Amniotic epithelial cell (primary cell): ENCODE measurements at places on chromosomes 1 and 21.

DNA sequence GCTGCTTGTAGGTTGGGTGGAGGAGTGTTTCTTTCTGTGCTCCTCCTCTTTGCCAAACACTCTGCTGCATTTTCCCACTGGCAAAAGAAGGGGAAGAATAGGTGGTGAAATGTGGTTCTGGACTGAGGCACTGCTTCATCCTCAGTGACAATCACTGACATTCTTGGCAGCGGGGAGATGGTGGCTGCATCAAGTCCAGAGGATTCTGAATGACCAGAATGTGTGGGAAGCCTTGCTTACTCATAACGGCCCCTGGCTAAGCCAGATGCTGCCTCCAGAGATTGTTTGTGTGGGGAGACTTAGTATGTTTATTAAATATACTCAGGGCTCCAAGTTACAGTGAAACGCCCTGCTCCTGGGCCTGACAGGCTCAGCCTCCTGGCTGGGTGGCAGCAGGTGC lies 160.3 kb downstream of the CACNA1E start:
- DNase-seq, result no peak

GRCh38 chr1:66433611-66434010 lies 100.3 kb upstream of the SGIP1 start:
- DNase-seq, result peak; percentile 18

DNA sequence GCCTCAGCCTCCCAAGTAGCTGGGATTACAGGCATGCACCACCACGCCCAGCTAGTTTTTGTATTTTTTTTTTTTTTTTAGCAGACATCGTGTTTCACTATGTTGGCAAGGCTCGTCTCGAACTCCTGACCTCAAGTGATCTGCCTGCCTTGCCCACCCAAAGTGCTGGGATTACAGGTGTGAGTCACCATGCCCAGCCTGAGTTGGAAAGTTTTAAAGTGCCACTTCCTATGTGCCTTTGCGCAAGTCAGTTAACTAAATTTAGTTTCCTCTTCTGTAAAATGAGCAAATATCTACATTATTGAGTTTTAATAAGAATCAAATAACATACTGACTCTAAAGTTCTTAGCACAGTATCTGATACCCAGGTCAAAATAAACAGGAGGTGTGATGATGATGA lies 12.4 kb downstream of the SLC19A2 start:
- no peak for DNase-seq

DNA sequence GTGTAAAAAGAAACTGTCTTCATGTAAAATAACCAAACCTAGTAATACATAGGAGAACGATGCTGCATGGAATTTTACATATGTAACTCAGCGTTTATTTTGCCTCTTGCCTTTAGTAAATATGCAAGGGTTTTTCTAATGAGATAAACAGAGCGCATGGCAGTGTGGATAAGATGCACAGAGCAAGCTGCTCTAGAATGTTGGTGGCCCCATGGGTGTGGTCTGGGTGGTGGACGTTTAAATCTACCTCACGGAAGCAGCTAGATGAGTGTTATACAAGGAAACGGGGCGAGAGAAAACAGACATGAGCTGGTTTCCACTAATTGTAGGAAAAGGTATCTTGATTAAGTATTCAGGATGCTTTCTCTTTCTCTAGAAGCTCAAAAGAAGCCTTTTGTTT lies 205.9 kb downstream of the DSCAM start:
- DNase-seq, result no peak

GRCh38 chr1:216670118-216670883 lies 52.9 kb downstream of the ESRRG start:
- peak; percentile 1 for DNase-seq

GRCh38 chr1:209095627-209096595 lies 487.6 kb upstream of the CAMK1G start:
- DNase-seq, result peak; percentile 88

DNA sequence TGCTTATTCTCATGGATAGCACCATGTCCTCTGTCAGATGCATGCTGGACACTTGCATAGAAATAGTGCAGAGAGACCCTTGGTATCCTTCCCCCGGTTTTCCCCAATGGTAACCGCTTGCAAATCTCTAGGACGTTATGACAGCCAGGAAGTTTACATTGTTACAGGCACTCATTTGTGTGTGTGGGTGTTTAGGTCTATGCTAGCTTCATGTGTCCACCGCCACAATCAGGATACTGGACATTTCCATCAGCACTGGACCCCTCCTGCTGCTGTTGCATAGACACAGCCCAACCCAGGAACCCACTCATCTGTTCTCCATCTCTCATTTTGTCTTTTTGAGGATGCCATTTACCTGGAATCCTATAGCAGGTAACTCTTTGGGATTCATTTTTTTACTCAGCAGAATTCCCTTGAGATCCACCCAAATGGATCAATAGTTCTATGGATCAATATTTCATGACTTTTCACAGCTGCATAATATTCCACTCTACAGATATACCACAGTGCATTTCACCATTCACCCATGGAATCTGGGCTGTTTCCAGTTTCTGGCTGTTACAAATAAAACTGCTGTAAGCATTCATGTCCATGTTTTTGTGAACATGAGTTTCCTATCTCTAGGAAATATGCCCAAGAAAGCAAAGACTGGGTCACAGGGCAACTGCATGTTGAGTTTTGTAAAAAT lies 6.6 kb upstream of the WNT9A start:
- DNase-seq, result no peak

- DNase-seq, result peak; percentile 49
Observed at GRCh38 chr1:10866321-10867093, 70.1 kb upstream of the CASZ1 start.

GRCh38 chr1:35499652-35500176 lies 57.5 kb downstream of the KIAA0319L start:
- peak; percentile 77 for DNase-seq

DNA sequence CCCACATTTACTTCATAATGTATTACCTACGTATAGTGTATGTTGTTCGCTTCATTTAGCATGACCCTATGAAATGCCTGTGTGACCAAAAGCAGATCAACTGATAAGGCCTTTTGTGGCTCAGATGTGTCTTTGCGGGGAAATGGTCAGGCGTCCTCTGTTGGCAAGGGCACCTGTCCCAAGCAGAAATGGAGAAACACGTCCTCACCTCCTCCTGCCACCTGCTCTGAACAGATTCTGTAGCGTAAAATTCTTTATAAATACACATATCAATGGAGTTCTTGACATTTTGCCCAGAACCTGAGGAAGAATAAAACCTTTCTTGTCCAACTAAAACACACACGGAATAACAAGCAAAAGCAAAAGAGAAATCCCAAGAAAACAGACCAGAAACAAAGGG lies 417.9 kb downstream of the KIF26B start:
- DNase-seq, result no peak

GRCh38 chr21:28099001-28099705 lies 893.5 kb downstream of the LTN1 start:
- no peak for DNase-seq

- peak; percentile 71 for DNase-seq
Observed at GRCh38 chr1:199472018-199472417, 555.5 kb upstream of the NR5A2 start.

DNA sequence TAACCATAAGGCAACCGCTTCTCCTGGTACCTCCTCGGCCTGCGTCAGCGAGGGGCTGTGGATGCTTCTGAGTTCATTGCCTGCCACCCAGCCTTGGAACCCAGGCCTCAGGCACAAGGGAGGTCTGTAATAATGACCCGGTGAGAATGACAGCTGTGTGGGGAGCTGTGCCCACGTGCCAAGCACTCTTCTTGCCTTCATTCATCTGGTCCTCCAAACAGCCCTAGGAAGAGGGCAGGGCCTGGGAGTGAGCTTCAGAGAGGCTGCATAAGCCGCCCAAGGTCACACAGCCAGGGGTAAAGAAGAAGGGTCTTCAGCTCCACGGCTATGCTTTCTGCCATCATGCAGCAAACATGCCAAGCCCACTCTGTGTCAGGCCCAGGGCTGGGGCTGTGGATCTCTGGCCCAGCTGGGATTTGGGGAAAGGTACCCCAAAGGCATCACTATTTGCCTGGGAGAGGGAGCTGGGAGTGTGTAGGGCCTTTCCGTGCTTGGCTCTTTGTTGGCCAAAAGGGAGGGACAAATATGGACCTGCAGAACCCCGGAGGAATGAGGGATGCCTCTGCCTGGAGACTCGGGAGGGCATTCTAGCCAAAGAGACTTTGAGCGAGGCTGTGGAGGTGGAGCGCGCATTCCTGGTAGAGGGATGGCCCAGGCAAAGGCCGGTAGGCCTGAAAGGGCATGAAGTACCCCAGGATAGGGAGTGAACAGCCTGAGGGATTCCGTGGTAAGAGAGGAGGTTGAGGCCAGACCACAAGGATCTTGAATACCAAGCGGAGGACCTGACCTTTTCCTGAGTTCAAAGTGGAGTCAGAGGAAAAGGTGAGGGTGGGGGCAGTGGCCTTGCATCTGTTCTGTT lies 10.1 kb upstream of the EDN2 start:
- DNase-seq, result peak; percentile 46

DNA sequence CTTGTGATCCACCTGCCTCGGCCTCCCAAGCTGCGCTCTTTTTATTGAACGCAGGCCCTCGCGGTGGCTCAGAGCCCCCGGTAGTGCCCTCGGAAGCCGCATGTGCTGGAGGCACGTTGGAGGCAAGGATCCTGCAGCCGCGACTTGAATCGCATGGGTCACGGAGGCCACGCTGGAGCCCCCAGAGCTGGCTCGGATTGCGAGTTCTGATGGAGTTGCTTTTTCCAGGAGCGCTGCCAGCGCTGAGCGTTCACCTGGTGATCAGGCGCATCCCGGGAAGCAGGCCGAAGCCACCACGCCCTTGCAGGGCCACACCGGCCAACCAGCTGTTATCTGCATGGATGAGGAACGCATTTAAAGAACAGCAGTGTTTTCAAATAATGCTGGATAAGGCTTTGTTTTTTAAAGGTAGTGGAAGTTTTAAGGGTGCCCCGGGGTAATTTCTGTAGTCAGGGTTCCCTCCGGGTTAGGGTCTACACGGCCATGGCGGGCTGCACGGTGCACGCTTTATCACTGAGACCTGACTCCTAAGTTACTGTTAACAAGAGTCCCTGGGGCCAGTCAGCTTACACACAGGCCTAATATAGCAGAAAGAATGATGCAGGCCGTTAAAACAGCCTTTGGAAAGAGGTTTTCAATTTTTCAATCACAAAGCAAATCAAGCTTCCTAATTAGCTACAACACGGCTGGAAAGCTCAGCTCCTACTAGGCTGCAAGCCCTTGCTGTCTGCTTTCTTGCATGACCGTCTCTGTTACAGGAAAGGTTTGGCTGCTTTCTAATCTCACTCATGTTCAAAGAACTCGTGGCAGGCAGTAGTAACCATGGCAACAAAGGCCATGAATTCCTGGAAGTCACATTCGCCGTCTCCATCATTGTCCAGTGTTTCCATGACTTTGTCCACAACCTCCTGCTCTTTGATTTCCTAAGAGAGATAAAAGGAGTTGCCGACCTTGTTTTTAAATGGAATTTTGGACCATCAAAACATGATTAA lies 6.0 kb downstream of the S100B start:
- peak; percentile 91 for DNase-seq

GRCh38 chr1:19743180-19743579 lies 56.5 kb downstream of the TMCO4 start:
- no peak for DNase-seq

- DNase-seq, result no peak
Observed at GRCh38 chr1:203287109-203287893, 18.0 kb upstream of the BTG2 start.

- peak; percentile 58 for DNase-seq
Observed at GRCh38 chr1:211082824-211083223, 51.1 kb downstream of the KCNH1 start.

DNA sequence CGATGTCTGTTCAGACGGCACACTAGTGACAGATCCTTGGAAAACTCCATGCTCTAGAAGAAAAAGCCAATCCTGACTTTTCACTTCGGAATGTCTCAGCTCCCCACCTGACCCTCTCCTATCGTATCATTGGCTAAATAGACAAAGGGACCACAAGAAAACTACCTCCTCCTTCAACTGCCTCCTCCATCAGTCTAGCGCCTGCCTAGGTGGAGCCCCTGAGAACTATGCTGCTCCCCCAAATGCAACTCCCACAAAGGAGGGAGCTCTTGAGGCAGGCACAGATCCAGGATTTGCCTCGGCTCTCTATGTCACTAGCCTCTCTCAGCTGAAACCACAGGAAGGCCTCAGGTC lies 148.4 kb downstream of the TOMM20 start:
- DNase-seq, result peak; percentile 79

GRCh38 chr1:243397613-243398321 lies 141.9 kb downstream of the SDCCAG8 start:
- DNase-seq, result no peak

GRCh38 chr1:53410100-53410541 lies 49.1 kb upstream of the DMRTB1 start:
- no peak for DNase-seq

DNA sequence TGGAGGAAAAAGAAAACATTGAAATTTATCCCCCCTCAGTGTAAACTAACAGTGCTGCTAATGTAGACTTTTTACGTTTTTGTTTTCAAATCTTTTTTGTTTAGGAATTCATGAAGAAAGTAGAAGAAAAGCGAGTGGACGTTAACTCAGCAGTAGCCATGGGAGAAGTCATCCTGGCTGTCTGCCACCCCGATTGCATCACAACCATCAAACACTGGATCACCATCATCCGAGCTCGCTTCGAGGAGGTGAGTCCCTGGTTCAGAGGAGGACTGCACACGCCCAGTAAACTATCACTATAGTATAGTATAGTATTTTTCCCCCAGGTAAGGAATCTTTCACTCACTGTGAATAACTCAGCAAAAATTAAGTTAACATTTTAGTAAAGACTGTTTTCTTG lies 37.8 kb upstream of the BMP8A start:
- DNase-seq, result peak; percentile 88

DNA sequence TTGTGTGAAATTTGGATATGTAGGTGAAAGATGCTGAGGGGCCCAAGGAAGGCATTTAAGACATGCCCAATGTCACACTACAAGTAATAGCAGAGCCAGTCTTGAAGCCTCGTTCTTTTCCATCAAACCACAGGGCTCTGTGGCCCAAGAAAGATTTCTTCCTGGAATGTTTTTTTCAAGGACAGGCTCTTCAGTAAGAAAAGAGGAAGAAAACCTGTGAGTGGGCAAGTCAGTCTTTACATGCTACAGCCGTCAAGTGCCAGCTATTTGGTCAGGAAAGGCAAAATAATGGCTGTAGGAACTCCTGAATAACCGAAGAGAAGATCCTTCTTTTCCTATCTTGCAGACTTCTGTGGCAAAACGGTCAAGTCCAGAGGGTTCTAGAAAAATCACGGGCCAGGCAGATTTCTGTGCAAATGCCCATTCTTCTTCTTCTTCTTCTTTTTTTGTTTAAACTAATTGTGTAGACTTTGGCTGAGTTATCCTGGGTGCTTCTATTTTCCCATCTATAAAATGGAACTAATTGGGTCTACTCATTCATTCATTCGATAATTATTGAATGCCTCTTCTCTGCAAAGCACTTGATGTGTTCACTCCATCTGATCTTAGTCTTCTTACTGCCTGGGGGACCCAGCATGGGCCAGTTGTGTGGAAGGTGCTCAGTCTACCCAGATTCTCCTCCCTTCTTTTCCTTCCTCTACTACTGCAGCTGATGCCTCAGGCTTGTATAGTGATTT lies 1.9 kb upstream of the ID3 start:
- no peak for DNase-seq

DNA sequence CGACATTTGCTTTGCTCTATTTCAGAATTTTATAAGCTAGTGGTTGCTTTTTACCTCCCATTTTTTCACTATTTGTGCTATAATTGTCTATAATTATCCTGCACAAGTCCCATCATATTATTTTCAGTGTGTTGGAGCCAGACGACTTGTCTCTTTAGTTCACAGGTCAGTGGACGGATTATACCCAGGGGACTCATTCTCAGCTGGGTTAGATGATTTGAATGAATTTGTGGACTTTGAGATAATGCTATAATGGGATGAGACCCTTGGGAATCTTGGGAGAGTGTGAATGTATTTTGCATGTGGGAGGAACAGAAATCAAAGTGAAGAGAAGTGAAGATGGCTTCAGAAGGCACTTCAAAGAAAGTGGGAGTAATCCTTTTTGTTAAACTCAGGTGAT lies 31.5 kb upstream of the KCNK1 start:
- DNase-seq, result no peak
